ENCODE measurements at places on chromosomes 3 and 15.

DNA sequence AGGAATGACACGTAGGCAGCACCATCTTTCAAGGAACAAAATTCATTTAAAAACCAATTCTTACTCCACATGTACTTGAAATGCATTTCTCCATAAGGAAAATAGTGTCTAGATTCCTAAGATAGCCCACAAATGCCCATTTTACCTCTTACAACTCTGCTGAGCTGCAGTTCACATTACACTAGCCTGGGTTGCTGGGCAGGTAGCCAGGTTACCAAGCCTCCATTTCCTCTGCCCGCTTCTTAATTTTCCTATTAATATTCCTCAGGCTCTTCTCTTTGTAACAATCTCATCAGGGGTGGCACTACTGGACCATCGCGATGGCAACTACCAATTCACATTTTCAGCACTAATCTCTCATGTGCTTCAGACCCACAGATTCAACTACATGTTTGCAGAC lies 10.8 kb downstream of the ATP13A3 start:
- no peak for DNase-seq

GRCh38 chr15:45121706-45122417 lies 7.7 kb downstream of the DUOXA2 start:
- DNase-seq, result peak; percentile 51

- no peak for DNase-seq
These were observed 69.3 kb downstream of the CD47 start for GRCh38 chr3:108021533-108021932.

GRCh38 chr3:127829537-127829936 lies 7.2 kb upstream of the MGLL start:
- no peak for DNase-seq

DNA sequence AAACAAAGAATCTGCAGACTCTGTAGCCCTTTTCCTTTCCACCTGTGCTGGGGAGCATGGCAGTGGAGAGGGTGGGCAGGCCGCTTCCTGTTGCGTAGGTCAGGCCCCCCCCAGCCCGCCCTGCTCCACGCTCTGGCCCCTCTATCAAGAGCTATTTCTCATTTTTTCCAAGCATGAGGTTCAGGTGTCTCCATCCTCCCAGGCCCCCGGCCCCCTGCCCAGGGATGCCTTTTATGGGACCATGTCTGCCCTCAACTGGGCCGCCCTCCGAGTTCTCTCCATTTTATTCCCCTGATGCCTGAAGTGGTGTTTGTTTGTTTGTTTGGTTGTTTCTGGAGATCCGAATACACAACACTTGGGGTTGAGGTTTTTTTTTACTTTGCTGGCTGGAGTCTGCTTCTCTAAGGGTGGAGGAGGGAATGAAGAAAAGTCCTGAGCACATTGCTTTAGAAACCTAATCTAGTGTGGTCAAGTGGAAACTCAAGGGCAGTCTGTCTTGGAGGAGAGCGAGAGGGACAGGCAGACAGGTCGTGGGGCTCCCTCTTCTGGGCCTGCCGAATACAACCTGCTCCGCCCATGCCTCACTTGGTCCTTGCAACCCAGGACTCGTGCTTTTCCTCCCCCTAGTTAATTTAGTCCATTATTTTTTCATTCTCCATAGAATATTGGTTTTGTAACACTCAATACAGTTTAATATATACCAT lies 176.5 kb upstream of the LYSMD4 start:
- DNase-seq, result no peak

- DNase-seq, result no peak
These were observed 21.9 kb upstream of the MINAR1 start for GRCh38 chr15:79410237-79410636.

GRCh38 chr15:58490888-58491473 lies 59.2 kb downstream of the LIPC start:
- no peak for DNase-seq

DNA sequence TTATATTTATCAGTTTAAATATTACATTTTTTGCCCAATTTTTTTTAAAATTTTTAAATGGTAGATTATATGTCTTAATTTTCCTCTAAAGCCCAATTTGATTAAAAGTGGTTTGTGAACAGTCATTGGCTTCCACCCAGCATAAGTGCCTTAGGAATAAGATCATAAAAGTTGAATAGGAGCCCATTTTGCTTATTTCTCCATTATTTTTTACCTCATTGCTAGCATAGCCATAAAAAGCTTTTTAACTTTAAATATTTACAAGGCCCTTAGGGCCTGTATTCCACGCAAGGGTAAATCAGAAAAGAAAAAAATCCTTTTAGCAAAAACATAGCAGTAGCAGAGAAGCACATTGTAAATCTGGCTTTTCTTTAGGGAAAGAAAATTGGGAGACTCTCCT lies 9.0 kb downstream of the TTC14 start:
- no peak for DNase-seq

GRCh38 chr15:66714543-66714981 lies 12.5 kb downstream of the SMAD6 start:
- DNase-seq, result no peak

- DNase-seq, result no peak
These were observed 213.7 kb upstream of the ALCAM start for GRCh38 chr3:105152987-105153386.

- no peak for DNase-seq
These were observed 30.9 kb downstream of the SPSB4 start for GRCh38 chr3:141082064-141082463.

DNA sequence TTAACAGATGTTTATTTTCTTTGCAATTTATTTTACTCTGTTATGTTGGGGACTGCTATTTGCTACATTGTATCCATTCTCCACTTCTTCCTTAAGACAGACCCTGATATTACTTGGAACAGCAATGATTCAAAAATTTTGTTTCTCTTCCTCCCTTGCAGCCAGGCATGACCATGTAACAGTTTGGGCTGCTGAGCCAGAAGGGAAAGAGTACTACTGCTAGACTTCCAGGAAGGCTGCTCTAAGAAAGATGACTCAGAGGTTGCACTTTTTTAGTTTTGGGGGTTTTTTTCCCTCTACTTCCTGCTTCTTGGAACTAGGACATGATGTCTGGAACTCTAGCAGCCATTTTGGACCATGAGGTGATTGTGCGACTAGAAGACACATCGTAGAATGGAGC lies 10.3 kb downstream of the PRR20G start:
- DNase-seq, result no peak

- no peak for DNase-seq
These were observed 121.8 kb upstream of the CHL1 start for GRCh38 chr3:74676-75243.

DNA sequence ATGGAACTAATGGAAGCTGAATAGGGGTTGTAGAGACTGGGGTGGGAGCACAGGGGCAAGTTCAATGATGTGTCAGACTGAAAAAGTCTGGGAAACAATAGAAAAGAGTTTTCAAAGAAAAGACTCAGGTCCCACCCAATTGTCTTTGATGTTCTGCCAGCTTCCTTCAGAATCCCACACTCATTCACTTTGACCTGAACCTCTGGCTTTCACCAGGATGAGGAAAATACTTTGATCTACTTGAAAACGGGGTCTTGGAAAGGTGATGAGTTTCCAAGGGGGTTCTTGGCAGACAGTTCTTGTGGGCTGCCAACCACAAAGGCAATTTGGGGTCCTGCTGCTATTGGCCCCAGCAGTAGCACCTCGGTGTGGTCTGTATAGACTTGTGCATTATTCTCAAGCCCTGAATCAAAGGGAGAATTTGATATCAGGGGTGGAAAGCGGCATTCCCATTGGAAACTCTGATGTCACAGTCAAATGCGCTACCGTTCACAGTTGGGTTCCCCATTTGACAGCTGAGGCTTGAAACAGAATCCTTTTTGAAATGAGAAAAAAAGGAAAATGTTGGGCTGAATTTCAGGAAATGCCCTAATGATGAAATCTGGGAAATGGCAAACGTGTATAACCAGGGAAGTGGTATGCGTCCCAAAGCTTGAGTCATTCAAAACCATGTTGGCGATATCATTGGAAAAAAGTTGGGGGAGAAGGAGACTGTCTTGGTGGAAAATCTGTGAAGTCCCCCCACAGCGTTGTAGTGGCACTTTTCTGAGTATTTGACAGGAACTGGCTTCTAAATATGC lies 229.2 kb upstream of the LRTM1 start:
- DNase-seq, result no peak

- DNase-seq, result no peak
These were observed 180.2 kb downstream of the SEMA6D start for GRCh38 chr15:47897525-47897924.

DNA sequence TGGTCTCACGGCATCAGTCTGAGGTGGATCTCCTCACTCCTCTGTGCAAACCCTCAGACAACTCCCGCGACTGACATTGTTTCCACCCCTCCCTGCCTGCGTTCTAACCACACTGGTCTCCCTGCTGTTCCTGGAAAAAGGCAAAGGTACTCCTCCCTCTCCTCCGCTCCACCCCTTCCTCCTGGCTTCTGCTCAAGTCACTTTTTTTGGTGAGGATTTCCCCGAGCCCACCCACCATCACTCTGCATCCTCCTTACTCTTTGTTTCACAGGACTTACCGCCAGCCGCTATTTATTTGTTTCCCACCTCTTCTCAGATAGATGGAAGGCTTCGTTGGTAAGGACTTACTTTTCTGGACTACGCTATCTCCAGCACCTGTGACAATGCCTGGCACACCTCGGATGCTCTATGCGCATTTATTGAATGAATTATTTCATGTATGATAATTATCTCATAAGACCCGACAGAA lies 25.6 kb downstream of the PRR23E start:
- DNase-seq, result no peak

DNA sequence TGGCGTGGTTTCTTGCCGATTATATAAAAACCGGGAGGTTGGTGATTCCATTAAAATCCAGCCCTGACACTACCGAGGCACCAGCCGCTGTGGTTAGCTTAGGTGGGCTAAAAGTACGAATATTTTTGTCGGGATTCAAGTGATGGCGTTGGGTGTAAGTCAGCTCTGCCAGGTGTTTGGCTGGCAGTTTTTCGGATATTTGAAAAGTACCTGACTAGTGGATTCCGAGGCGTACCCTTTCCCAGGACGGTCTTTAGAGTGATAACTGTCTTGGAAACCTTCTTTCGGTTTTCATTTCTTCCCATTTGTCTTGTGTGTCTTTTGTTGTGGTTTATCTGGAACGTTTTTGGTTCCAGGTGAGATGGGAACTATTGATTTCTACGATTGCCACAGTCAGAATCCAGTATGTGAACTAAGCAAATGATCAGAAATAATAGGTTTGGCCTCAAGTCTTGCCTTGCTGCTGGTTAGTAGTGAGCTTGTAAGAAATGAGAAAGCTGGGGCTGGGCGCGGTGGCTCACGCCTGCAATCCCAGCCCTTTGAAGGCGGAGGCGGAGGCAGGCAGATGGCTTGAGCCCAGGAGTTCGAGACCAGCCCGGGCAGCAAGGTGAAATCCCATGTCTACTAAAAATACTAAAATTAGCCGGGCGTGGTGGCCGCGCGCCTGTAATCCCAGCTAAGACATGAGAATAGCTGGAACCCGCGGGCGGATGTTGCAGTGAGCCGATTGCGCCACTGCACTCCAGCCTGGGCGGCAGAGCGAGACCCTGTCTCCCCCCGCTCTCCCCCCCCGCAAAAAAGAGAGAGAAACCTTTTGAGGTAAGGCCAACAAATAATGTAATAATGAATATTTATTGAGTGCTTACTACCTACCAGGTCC lies 1.4 kb downstream of the FYTTD1 start:
- DNase-seq, result no peak

- no peak for DNase-seq
These were observed 588.8 kb upstream of the BCHE start for GRCh38 chr3:166425900-166426611.

DNA sequence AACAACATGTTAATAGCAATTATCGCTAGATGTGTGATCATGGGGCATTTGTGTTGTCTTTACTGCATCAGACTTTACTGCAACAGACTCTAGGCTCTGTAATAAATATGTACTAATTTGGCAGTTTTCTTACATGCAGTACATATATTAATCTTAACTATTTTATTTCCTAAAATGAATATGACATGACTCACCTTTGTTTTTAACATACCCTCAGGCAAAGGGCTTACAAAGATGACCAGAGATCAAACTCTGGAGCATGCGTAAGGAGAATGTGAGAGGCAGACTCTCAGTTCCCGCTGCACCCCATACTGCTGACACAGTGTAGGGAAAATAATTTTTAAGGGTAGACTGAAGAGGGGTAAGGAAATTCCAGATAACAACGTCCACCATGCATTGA lies 7.2 kb upstream of the FAM174B start:
- no peak for DNase-seq

GRCh38 chr3:155286736-155287135 lies 6.7 kb downstream of the STRIT1 start:
- DNase-seq, result no peak

DNA sequence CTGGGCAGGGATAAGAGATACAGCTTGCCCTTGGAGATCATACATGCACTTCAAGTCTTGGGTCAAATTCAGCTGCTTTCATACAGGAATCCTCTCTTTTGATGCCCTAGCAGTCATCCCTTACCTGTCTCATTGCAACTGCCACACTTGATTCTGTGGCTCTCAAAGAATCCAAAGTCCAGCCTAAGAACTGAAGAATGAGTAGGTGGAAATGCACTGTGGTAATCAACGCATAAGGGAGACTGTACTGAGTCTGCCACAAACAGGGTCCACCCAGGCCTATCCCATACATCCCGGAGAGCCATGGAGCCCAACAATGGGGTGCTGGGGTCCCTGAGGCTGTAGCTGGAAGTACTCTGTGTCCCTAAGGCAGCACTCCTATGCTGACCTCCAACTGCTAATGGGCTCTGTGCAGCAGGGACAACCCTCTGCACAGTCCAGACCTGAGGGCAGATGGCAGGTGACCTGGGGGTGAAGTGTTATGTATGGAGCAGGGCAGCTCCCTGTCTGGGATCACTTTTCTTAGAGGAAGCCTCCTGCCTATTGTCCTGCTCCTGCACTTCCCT lies 1.7 kb upstream of the VPS18 start:
- DNase-seq, result no peak

DNA sequence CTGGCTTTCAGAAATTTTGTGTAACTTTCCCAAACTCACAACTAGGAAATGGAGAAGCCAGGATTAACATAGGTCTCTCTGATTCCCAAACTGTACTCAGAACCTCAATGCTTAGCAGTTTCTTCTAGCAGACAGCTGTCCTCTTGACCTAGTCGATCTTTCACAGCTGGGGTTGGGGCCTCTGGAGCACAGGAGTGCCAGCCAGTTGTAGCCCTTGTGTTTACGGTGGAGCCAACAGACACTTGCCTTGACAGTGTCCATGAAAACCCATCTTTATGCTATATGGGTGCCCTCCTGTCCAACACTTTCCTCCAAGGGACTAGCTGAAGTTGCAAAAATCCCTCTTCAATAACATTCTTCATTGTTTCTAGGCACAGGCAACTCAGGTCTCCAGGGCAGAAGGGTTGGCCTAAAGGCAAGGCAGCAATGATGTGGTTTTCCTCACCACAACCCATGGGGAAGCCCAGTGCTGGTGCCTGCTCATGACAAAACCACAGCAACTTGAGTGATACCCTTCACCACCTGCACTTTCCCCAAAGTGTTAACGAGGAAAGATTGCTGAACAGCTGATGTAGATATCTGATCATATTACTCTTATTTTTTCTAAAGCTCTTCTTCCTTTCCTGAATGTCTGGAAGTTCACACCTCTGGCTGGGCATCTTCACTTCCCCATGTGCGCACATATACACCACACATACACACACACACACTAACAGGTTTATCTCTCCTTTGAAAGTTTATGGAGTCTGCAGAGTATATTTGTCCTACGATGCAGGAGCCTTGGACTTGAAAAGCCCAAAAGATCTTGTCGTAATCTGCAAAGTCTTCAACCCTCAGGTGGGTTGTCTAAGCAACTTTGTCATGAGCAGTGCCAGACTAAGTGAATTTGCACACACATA lies 11.0 kb upstream of the KNG1 start:
- no peak for DNase-seq

Data from HS-27A (cell line).